ELF-1 (cell line): ENCODE measurements at places on chromosomes 7 and 10.

DNA sequence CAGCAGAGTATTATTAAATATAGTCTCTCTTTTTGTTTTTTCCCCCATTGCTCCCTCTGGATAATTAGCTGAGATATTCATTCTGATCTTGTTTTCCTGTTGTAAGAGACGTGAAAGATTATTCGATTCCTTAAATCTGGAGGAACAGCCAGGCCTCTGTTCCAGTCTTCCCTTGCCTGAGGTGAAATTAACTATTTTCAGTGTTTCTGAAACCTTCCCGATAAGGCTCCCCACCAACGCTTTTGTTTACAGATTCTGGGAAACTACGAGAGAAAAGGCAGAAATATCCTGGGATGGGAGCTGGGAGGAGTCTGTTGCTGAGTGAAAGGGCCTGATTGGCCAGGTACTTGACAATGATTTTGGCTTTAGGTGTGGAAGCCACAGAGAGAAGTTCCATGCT is 63.6 kb upstream of the AGR3 start:
- DNase-seq: no peak

GRCh38 chr7:47103498-47104205 is 478.3 kb downstream of the TNS3 start:
- no peak for DNase-seq

- no peak for DNase-seq
Measured at GRCh38 chr7:2544541-2545188, 10.7 kb downstream of the BRAT1 start.

DNA sequence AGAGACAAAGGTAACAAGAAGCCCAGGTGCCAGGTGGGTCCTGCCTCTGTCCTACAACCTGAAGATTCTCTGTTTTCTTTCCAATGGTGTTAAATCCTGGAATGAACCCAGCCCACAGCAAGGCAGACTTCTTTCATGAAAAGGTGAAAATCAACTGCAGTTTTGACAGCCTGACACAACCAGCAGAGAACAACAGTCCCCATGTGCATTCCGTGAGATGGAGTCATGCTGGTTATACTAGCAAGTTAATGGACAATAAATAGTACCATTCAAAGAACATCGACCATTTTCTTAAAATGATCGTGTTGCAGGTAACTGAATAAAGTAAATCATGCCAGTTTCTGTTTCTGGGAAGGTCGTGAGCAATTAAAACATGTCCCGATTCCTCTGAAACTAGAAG is 131.5 kb downstream of the SFMBT2 start:
- no peak for DNase-seq

DNA sequence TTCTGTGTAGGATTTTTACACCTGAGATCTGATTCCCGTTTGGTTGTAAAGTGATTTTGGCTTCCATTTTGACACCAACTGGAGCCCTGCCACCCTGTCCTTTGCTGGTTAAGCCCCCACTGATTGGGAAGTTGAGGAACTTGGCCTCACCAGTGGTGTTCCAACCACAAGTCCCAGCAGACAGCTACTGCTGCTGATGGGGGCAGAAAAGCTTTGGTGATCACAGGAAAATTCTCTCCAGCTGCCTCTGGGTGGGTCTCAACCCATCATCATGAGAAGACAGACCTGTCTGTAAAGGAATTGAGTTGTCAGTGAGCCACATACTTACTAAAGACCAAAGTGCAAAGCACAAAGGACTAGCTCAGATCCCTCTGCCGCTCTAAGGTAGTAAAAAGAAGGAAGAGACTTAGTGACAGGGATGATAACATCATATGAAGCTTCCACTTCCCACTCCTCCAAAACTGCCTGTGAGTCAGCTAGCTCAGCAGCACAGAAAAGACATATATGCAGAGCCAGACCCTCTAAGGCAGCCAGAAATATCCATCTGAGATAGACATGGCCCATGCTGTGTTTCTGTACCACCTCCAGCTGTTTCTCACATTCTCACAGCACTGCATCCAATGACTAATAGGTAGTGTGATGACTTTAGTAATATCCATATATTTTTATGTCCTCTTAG is 22.4 kb upstream of the LRRC17 start:
- DNase-seq: no peak

- peak; percentile 71 for DNase-seq
Measured at GRCh38 chr10:102645388-102645740, 1.1 kb downstream of the TRIM8 start.

DNA sequence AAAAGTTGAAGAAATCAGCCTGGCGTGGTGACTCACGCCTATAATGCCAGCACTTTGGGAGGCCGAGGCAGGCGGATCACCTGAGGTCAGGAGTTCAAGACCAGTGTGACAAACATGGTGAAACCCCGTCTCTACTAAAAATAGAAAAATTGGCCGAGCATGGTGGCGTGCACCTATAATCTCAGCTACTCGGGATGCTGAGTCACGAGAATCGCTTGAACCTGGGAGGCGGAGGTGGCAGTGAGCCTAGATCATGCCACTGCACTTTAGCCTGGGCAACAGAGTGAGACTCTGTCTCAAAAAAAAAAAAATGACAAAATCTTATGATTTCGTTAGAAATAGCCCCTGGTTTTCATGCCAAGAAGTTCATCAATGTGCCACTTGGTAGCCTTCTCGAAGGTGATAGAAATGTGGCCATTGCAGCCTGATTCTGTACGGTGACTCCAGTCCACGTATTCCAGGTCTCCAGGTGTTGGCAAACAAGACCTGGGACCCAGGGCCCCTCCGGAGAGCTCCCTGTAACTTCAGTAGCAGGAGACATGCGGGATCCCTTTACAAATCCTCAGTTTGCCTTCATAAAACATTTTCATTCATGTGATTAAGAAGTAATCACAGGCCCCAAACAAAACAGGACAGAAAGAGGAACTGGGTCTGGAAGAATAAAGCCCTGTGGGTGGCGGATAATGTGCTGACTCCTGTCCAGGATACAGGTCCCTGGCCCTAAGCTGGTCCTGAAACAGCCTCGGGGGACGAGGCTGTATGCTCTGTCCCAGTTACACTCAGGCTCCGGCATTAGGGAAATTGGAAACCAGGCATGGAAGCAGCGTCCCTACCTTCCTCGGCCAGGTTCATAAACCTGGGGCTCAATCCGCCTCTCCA is 207.3 kb upstream of the SH2B2 start:
- DNase-seq: peak; percentile 79

GRCh38 chr10:110378533-110379108 is 73.9 kb upstream of the SMNDC1 start:
- DNase-seq: no peak

DNA sequence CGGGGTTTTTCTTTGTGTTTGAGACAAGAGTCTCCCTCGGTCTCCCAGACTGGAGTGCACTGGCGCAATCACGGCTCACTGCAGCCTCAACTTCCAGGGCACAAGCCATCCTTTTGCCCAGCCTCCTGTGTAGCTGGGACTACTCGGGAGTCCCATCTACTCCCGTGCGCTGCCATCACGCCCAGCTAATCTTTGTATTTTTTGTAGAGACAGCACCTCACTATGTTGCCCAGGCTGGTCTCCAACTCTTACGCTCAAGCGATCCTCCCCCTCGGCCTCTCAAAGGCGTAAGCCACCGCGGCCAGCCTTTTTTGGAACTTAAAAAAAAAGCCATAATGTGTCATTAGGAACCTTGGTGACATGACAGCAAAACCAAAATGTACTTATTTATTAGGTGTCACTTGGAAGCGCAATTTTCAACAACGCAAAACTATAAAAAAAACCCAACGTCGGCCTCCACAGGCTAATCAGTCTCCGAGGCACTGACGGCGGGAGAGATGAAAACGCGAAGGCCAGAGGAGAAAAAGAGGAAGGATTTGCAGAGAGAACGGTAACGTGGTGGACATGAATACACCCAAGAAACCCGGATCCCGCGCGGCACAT is 911 bp upstream of the HNRNPH3 start:
- DNase-seq: peak; percentile 43
